NCI-H1092 (cell line): ENCODE measurements at places on chromosomes 4 and X.

DNA sequence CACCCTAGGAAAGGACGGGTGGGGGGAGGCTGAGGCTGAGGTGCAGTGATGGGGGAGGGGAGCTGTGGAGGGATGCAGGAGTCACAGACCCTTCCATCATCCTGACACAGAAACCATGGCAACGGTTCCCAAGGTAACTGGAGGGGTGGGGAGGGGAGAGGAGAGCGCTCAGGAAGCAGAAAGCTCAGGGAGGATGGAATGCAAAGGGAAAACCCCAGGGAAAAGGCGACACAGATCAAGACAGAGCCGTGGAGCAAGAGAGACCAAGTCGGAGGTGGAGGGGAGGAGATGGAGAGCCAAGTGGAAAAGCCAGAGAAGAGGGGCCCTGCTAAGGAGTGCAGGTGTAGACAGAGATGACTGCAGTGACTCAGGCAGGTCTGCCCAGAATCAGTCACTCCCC lies 14.5 kb downstream of the L1CAM start:
- DNase-seq = no peak

DNA sequence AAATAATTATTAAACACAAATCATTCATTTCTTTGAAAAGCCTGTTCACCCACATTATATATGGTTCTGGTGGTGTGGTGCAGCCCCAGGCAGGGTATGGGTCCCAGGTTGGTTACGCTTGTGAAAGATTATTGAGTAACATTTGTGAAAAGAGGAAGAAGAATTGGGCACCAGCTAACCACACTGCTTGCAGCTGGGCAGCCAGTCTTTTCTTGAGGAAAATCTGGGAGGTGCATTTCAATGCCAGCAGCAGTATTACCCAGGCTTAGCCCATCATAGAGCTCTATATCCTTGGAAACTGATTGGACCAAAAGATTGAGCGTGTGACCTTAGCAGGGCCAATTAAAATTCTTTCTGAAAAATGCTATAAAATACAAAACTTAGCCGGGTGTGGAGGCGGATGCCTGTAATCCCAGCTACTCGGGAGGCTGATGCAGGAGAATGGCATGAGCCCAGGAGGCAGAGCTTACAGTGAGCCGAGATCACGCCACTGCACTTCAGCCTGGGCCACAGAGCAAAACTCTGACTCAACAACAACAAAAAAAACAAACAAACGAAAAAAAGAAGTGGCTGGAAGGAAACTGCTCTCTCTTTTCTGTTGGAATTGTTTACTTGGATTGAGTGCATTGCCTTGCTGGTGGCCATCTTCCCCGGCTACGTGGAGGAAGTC lies 9.7 kb upstream of the PLAC8 start:
- no peak for DNase-seq

GRCh38 chr4:150888625-150889024 lies 126.5 kb downstream of the LRBA start:
- DNase-seq = no peak

- no peak for DNase-seq
Measured at GRCh38 chr4:5435201-5435600, 273.2 kb downstream of the EVC2 start.

DNA sequence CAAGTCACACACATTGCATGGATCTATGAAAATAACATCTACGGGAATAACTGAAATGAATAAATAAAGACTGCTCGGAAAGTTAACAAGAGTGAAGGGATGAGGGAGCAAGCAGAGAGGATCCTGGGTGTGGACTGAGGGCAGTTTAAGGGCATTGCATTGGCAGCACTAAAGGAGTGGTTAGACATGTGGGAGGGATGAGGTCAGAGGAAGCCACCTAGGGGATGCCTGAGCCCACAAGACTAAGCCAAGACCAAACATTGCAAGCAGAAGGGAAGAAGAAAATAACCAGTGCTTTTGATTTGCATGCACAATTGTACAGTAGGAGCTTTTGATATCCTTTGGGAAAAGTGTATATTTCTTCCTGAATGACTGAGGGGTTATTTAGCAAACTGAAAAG lies 106.1 kb downstream of the MSL3 start:
- DNase-seq = no peak

DNA sequence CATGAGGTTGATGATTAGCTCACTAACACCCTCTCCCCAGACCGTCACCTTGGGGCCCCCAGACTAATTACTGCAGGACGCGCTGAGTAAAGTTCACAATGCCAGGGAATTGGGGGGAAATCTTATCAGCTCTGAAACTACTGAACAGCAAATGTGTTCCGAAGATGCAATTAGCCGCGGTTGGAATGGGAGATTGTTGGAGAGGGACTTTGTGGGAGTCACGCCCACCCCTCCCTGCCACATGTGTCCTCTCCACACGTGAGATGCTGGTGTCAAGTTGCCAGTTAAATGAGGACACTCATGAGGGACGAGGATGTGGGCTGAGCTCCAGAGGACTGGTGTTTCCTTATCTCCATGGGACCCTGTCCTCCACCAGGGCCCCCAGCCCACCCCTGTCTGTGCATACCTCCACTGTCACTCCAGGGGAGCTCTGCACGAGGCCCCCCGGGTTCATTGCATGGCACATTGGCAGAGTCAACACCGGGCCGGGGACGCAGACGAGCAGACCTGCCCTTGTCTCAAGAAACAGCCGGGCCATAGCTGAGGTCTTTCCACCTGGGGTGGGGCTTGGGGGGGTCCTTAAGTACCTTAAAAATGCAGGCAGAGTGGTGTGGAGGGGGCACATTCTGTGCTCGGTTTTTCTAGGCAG lies 175.4 kb upstream of the PSAPL1 start:
- no peak for DNase-seq

DNA sequence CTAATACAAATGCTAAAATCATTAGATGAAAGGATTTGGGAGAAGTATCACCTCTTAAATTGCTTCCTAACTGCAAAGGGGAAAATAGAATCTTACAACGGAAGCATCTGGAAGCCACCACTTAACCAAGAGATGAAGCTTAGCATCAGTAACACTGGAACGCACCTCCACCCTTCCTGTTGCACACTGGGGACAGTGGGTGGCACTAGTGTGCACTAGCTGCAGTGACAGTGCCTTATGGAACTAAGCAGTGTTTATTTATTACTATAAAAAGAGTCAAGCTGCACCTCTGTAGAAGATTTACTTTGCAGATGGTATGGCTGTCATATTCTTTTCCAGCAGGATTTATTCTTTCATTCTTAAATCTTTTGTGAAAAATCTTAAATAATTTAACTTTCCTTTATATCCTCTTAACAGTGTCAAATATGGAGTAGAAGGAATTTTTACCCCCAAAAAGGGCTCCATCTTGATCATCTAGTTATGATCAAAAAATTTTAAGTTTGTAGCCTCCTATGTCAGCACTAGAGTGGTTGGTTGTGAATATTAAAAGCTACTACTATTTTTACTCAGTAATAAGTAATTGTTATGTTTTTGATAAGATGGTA lies 76.7 kb downstream of the SCD5 start:
- DNase-seq = no peak

DNA sequence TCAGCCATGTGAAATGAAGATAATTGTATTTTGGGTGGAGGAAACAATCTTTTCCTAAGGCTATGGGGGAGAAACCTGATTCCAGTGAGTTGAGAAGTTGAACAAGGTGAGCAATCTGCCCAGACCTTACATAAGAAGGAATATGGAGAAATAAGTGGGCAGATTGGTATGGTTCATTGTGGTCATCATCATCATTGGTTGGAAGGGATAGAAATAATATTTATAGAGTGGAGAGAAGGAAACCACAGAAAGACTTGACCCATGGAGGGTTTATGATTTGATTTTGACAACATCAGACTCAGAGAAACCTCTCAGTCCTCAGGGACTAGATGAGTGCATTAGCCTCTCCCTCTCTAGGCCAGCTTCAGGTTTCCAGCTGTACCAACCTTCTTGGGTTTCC lies 177.9 kb upstream of the NEIL3 start:
- no peak for DNase-seq

DNA sequence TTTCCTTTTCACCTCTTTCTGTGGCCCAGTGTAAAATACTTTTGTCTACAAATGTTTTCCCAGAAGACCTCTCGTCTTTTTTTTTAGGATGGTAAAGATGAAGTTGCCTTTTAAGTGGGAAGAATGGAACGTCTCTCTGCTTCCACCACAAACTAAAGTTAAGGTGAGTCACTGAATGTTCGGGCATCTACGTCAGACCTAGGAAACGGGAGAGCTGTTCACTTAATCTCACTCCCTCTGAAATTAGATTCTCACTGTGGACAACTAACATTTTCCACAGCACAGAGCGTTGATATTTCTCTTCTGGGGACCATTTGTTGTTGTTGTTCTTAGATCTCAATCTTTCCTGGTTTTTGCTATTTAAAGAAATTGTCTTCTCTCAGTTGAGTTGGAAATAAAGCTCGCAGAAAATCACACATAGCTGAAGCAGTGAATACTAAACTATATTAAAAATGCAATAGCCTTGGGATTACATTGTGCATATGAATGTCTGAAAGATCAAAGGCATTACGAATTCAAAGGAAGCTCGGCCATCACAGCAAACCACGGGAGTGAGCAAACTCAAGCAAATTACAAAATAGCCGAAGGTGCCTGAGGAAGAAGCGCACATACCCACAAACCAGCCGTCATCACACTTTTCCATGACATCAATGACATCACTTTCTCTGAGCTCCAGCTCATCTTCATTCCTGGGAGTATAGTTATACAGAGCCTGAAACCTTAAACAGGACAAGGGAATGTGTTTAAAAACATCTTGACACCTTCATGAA lies 53.9 kb upstream of the PDLIM3 start:
- DNase-seq = no peak

- DNase-seq = no peak
Measured at GRCh38 chrX:38890963-38891362, 89.7 kb downstream of the MID1IP1 start.

GRCh38 chr4:94595880-94596483 lies 144.2 kb downstream of the PDLIM5 start:
- DNase-seq = no peak

- DNase-seq = no peak
Measured at GRCh38 chr4:47493238-47494123, 8.4 kb downstream of the ATP10D start.

DNA sequence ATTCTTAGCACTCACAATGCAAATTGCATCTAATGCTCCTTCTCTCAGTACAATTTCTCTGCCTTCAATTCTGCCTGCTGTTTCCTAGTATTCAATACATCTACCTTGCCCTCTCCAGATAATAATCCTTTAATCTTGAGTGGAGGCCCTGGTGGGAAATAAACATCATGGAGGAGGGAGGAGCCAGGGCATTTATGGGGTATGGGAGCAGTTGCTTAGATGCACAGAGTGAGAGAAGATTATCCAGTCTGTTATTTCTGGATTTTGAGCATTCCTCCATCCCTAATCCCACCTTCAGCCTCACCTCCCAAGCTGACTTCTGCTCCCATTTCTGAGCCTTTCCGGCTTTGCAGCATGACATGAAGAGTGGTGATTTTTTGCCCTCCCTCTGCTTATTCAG lies 127.9 kb upstream of the PPP3CA start:
- peak; percentile 1 for DNase-seq

DNA sequence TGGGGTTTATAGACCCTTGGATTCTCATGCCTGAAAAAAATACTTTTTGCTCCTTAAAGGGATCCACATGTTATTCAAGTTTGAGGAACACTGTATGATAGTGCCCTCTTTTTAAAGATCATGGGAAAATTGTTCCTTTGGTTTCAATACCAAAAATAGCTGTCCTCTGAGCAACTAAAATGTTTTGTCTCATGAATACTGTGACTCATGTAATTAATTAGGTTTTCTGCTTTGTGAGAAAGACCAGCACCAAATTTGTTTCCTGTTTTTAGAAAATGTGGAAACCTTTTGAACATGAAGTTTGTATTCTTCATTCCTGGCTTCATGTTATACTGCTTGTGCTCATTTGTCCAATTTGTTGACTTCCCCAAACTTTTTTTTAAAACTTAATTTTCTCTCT lies 127.6 kb upstream of the SH3RF1 start:
- no peak for DNase-seq

DNA sequence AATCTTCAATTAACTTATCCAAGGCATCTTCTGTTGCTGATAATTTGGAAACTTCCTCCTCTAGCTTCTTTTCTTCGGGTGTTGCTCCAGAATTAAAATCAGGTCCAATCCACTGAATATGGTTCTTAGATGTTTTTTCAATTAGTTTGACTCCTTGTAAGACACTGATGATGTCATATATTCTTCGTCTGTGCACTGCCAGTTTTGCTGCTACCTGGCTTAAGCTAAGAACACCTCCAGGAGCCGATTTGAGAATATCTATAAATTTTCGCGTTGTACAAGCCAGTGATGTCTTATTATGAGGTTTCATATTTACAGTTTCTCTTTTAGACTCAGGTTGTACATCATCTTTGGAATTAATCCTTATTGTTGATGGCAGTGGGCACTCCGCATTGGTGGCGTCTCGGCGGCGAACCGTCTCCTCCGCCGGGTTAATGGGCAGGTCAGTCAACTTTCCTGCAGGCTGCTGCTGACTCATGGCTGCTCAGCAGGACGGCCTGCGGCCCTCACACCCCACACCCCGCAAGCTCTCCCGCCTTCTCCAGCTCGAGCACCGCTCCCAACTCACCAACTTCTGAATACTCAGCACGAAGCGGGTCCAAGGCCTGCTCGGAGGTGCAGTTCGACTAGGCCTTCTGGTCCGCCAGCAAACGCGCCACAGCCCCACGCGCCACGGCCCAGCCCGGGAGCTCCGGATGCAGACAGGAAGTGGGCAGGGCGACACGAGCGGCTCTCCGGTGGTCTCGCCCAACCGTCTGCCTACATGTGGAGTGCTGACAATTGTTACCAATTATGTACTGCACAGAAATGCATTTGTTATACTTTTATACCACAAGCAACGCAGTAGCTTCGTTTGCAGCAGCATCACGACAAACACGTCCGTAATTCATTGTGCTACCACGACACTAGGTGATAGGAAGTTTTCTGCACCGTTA lies 49.2 kb upstream of the FHL1 start:
- DNase-seq = no peak

- no peak for DNase-seq
Measured at GRCh38 chr4:951594-952468, 19.6 kb downstream of the TMEM175 start.

DNA sequence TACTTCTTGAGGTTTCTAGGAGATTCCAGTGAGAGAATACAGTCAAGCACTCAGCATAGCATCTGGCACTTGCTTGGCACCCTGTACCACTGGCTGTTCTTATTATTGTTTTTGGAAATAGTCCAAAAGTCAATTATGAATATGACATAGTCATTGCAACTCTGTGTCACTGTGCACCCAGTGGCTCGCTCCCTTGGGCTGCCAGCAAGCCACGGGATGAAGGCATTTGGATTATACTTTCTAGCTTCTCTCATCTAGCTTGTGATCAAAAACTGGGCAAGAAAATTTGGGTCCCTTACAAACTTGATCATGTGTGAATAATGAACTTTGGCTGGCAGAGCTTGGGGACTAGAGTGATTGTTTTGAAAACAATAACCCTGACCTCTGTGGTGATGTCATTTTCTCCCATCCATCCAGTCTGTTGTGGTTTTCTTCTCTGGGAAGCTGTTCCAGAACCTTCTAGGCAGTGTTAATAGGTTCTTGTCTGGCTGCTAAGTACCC lies 32.7 kb upstream of the LIMCH1 start:
- peak; percentile 33 for DNase-seq

- no peak for DNase-seq
Measured at GRCh38 chr4:116016201-116016600, 902.8 kb upstream of the NDST4 start.

- no peak for DNase-seq
Measured at GRCh38 chrX:19673375-19674040, 158.2 kb upstream of the MAP3K15 start.
